ENCODE measurements at places on chromosomes 7 and 10.

DNA sequence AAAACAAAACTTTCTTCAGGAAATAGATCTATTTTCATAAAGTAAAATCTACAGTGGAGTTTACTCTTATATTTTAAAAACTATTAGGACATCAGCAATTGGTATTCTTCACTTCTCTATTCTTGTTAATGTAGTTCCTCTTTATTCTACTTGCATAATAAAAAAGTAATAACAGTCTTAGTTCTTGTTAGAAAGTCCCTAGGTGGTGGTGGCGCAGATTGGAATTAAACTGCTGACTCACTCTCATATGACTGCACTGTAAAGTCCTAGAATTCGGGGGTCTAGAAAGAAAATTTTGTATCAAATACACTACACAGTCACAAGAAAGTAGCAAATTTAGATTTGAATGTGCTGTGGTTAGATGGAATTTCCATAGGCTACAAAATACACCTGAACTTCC, 44.6 kb upstream of the TES start:
- DNase-seq: no peak

- no peak for DNase-seq
Measured at GRCh38 chr7:34013421-34013820, 108.1 kb downstream of the BMPER start.

- DNase-seq: no peak
Measured at GRCh38 chr7:19375976-19376375, 230.8 kb upstream of the FERD3L start.

- peak; percentile 12 for DNase-seq
Measured at GRCh38 chr7:90613088-90613498, 17.0 kb downstream of the CDK14 start.

GRCh38 chr7:40944981-40945585, 757.8 kb downstream of the INHBA start:
- no peak for DNase-seq

- no peak for DNase-seq
Measured at GRCh38 chr10:116300542-116300941, 23.7 kb upstream of the CCDC172 start.

DNA sequence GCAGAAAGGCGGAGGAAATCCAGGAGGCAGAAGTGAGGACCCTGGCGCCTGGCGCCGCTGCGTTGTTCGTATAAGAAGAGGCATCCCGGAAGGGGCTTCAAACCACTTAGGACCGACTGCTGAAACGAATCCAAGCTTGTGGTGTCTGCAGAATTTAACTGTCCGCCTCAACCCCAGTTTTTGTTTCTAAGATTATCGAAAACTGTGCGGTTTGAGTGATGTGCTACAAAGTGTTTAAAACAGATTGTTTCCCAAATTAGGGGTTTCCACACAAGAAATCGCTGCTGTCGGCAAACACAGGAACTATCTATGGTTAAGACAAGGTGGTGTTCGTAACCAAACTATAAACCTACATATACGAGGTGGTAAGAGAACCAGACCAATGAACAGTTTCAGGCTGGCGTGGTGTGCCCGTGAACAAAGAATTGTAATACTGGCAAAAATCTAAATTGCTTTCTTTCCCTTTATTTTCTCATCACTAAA, 835 bp upstream of the DGKI start:
- no peak for DNase-seq

GRCh38 chr7:106757846-106758245, 96.9 kb upstream of the CCDC71L start:
- peak; percentile 24 for DNase-seq

- DNase-seq: no peak
Measured at GRCh38 chr10:124015991-124016390, 77.4 kb downstream of the CHST15 start.

All from kidney tubule cell (primary cell).